ENCODE measurements at places on chromosomes 13 and 19. TPM values are rescaled to one million over a fixed set of nuclear protein-coding genes. Genes with fewer than 3 reads are reported as not detected.

GRCh38 chr19:13718733-13719132 is 45.6 kb upstream of the MRI1 start:
- DNase-seq = peak; percentile 46

DNA sequence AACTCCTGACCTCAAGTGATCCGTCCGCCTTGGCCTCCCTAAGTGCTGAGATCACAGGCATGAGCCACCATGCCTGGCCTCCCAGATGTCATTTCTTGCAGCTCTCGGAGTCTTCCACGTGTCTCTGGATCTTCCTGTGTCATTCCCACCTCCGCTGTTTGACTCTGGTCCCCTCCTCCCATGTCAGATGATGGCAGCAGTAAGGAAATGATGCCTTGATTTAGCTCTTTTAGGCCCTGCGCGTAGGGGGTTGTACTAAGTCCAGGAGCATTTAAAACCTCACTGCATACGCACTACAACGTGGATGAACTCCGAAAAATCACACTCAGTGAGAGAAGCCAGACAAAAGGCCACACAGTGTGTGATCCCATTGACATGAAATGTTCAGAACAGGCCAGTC is 113.1 kb downstream of the GNG7 start:
- DNase-seq = no peak

DNA sequence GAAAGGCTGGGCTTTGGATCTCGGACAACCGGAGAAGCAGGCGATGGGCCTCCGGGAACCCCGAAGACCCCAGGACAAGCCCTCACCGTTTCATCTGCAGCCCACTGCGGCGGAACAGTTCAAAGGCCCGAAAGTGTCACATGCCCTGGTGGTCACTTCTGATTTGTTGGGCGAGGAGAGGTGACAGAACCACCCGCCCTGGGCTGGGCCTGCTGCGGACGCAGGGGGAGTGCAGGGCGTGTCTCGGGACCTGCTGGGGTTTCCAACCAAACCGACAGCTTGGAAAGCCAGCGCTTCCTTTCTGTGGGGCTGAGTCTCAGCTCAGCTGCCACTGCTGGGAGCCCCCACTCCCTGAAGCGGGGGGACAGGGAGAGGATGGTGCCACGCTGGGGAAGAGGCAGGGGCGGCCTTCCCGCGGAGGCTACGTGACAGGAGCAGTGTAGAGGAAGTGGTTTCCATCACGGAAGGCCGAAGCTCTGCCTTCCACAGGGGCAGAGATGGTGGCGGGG is 22.8 kb upstream of the ZBTB7A start:
- DNase-seq = no peak

- DNase-seq = no peak
Observed at GRCh38 chr19:823565-824121, 1.9 kb upstream of the PLPPR3 start.

Gene CYP2A13
- total RNA-seq = not detected

Gene CBLC
- not detected for total RNA-seq
